Eye (tissue), 1 donor: ENCODE measurements at places on chromosomes 7 and 10.

GRCh38 chr10:8065651-8066050 is 11.2 kb downstream of the GATA3 start:
- peak; percentile 12 for DNase-seq

DNA sequence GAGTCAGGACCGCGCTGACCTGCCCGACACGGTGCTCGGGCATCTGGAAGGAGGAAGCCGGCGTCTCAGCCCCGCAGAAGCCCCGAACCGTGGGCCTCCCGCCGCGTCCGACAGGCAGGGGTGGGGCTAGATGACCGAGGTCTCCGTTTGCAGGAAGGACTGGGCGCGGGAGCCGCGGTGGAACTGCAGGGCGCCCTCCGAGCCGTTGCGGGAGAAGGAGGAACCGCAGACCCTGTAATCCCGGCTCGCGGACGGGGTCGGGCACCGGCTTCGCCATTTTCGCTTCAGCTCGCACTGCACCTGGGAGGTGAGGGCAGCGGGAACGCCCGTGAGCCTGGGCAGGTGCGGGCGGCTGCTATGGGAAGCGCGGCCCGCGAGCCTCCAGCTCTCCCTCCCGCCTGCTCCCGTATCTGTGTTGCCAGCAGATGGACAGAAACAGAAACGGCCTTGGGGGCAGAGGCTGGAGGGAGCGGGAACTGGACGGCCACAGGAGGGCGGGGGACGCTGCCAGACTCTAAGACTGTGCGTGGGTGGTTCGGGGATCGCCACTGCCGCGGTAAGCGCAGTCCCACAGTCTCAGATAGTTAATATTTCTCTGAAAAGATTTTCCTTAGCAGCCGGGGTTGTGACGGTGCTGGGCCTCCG is 114.1 kb downstream of the VIPR2 start:
- peak; percentile 87 for DNase-seq

GRCh38 chr7:51318886-51319579 is 2.4 kb upstream of the COBL start:
- no peak for DNase-seq

GRCh38 chr7:108535744-108536143 is 9.8 kb upstream of the PNPLA8 start:
- no peak for DNase-seq

DNA sequence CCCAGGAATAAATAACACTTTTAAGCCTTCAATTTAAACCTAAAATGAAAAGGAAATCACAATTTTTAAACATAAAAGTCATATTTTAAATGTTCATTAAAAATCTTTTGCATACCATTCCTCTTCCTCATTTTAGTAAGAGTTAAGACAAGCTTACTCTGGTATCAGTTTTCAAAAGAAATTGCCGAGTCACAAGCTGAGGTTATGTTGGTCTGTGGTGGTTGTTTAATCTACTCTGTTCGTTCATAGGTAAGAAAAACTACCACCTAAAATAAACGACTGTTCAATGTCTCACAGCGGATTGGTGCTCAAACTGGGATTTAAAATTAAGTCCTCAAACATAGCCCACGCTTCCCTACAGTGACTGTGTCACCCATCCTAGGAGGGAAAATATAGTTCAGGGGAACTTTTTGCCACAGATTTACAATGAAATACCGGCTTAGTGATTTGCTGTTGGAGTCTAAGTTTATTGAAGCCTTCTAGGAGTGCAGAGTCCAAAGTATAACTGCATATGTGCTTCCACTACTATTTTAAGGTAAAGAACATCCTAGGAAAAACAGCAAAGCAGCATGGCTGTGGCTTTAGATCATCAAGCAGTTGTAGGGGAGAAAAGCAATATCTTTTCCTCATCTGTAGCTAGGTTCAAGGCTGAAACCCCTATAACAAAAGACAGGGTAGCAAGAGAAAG is 61.1 kb downstream of the GNAT3 start:
- DNase-seq, result no peak

DNA sequence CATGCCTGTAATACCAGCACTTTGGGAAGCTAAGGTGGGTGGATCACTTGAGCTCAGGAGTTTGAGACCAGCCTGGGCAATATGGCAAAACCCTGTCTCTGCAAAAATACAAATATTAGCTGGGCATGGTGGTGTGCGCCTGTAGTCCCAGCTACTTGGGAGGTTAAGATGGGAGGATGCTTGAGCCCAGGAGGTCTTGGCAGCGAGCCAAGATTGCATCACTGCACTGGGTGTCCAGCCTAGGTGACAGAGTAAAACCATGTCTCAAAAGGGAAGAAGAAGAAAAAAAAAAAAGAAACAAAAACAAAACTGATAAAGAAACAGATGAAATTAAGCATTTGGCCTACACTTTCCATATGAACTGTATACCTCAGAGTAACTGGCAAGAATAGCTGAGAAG is 319.2 kb downstream of the PARD3 start:
- no peak for DNase-seq

- no peak for DNase-seq
These were observed 703.3 kb upstream of the LRRTM3 start for GRCh38 chr10:66222462-66223046.
